ENCODE measurements at places on chromosomes 3 and 15.

GRCh38 chr3:136802481-136802996 lies 16.4 kb upstream of the SLC35G2 start:
- DNase-seq = no peak

- DNase-seq = no peak
Measured at GRCh38 chr3:51343918-51344687, 41.0 kb upstream of the MANF start.

DNA sequence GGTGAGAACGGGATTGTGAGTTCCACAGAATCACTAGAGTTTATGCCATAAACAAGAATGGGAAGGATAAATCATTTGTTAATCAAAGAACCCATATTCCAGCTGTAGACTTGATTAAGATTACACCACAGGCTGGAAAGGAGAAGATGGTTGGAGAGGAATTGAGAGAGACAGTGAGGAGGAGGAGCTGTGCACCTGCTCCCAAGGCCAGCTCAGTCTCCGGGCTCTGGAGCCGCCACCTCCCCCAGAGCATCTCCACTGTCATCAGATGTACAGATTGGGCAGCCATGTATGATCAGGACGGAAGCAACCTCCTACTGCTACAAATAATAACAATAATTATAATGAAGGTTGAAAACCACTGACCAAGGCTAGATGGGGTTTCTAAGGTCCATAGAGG lies 170.0 kb downstream of the MINAR1 start:
- no peak for DNase-seq

GRCh38 chr3:44513513-44513912 lies 36.0 kb upstream of the ZNF445 start:
- no peak for DNase-seq

DNA sequence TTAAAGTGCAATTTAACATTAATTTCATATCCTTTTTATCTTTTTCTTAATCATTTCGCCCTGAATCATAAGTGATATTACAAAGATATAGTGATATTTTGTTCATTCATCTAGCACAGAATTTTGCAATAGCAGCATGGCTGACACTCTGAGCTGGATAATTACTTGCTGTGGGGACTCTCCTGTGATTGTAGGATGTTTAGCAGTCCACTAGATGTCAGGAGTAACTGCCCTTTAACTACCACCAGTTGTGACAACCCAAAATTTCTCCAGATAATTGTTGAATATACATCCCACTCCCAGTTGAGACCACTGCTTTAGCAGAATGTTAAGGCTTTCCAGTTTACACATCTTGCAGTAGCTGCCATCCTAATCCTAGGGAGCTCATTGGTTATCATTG lies 196.8 kb upstream of the MBNL1 start:
- DNase-seq = no peak

DNA sequence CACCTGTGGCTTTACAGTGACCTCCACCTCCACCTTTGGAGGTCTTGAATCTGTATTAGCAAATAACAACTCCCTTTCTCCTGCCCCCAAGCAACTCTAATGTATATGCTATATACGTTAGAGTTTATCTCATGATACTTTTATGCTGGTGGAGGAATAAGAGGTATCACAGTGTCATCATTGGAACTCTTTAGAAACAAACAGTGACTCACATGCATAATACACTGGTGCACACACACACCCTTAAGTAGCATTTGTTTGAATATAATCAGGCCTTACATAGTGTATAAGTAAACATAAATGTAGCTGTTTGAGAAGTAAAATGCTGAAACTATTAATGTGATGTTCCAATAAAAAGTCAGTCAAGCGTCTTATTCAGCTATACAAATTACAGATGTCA lies 280.2 kb upstream of the C2CD4B start:
- no peak for DNase-seq

GRCh38 chr3:141291559-141292355 lies 60.1 kb downstream of the PXYLP1 start:
- DNase-seq = no peak

- DNase-seq = no peak
Measured at GRCh38 chr3:25483456-25483855, 55.4 kb downstream of the RARB start.

GRCh38 chr3:115385774-115386730 lies 237.3 kb upstream of the GAP43 start:
- DNase-seq = no peak

DNA sequence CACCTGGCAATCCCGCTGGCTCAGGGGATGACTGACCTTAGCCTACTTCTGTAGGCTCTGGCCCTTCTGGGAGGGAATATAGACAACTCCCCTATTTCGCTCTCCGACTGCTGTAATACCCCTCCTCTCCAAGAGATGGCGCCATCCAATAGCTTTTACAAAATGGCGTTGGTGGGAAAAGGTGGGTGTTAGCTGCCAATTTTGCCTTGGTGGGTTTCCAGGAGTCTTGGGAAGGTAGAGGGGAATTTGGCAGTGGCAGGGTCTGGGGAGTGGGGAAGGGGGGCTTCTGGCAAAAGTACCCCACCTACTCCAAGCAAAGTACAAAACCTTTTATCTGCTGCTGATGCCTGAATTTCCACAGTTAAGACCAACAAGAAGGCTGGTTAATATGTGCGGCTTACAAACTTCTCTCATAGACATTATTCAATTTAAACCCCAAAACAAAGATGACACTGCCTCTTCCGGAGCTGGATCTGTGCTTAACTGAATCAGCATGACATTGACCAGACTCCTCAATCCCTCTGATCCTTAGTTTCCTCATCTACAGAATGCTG lies 62.1 kb downstream of the RASGRF1 start:
- no peak for DNase-seq

DNA sequence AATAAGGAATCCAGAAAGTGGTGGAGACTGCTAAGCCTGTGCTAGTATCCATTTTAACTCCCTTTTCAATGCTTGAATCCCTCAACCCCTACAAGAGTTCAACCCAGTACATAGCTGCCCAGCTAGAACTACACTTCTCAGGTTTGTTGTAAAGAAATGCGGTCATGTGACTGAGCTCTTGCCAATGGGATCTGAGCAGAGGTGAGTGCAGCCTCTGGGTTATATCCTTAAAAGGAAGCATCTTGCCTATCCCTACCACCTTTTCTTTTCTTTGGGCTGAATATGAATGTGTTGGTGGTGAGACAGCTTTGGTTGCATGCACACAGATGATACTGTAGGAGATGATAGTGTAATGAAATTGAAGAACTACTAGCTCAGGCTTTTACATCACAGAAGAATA lies 139.7 kb downstream of the CADPS start:
- no peak for DNase-seq

DNA sequence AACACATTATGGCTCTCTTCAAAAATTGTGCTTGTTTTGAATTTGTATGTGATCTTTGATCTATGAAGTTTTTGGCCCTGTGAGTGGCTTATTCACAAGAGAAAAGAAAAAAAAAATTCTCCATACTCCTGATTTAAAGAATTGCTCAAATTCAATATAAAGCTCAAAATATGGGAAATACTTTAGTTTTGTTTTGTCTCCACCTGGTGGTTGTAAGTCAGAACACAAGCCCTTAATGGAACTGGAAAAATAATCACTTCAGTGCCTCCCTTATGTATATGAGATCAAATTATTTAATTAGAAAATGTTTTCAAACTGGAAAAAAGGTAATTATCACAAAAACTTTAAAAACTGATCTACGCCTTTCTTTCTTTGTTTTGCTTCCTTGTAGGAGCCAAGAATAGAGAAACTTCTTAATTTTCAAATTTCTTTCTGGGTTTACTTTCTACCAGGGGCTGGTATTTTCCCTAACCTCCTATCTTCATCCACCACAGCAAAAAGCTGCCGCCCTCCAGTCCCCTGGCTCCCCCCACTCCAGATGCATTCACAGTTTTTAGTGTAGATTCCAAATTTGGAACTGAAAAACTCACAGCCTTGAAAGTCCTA lies 50.6 kb downstream of the SERP1 start:
- DNase-seq = no peak

- no peak for DNase-seq
Measured at GRCh38 chr3:10400749-10401495, 80.0 kb upstream of the SEC13 start.

- no peak for DNase-seq
Measured at GRCh38 chr3:123159926-123160635, 41.7 kb upstream of the SEC22A start.

GRCh38 chr3:112376992-112377391 lies 44.0 kb downstream of the CD200 start:
- DNase-seq = no peak

GRCh38 chr15:31847961-31848360 lies 182.4 kb upstream of the CHRNA7 start:
- DNase-seq = no peak

- DNase-seq = no peak
Measured at GRCh38 chr3:101867511-101867910, 18.2 kb downstream of the NFKBIZ start.

GRCh38 chr3:11600501-11601282 lies 43.0 kb downstream of the VGLL4 start:
- DNase-seq = no peak

GRCh38 chr3:8380904-8381704 lies 120.5 kb upstream of the LMCD1 start:
- no peak for DNase-seq

DNA sequence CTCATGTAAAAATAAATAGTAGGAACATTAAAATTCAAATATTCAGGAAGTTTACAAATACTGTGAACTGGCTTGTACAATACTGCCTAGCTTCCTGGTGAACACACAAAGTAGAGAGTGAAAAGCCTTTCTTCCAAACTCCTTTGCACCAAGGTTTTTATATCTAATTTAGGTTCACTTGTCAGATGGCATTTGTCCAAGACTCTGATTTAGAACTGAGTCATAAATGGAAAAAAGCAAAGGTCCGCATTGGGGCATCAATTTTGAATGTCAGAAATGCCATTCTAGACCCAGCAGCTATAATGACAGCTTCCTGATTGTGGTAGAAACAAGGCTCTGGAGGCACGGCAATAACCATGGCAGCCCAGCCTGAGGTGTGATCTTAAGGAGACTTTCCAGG lies 160.7 kb downstream of the PDE8A start:
- DNase-seq = no peak

DNA sequence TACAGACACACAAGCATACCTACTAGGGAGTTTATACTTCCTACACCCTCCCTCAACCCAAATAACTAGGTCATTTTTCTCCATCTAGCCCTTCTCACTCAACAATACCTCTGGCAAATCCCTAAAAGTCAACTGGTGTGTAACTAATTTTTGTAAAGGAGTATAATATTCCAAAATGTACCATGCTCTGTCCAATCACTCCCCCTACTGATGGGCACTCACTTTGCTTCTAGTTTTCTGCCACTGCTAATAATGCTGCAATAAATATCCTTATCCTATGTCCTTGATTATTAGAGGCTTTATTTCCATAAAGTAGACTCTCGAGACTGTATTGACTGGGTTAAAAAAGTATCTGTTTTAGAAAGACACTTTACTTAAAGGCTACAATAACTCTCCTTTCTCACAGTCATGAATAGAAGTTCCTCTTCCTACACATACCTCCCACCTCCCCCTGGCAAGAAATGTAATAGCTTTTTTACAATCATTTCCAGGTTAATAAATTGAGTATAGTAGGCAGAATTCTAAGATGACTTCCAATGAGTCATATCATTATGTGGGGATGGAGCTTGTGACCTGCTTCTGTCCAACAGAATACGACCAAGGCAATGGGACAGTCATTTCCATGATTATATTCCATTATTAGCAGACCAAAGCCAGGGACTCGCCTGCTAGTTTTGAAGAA lies 30.0 kb downstream of the SHQ1 start:
- no peak for DNase-seq

- no peak for DNase-seq
Measured at GRCh38 chr3:184927796-184928315, 115.9 kb downstream of the VPS8 start.

- DNase-seq = no peak
Measured at GRCh38 chr15:56950979-56951378, 32.5 kb downstream of the TCF12 start.

- DNase-seq = no peak
Measured at GRCh38 chr3:105458518-105459215, 92.0 kb downstream of the ALCAM start.

GRCh38 chr3:10085738-10086137 lies 22.3 kb downstream of the FANCD2OS start:
- DNase-seq = no peak

GRCh38 chr3:184682671-184683070 lies 29.2 kb downstream of the MAGEF1 start:
- no peak for DNase-seq

- DNase-seq = no peak
Measured at GRCh38 chr3:30477149-30477921, 129.1 kb upstream of the TGFBR2 start.

GRCh38 chr15:90187257-90187868 lies 13.8 kb upstream of the SEMA4B start:
- DNase-seq = no peak

Data from activated CD8-positive, alpha-beta memory T cell treated with anti-CD3 and anti-CD28 coated beads for 48 hours (primary cell).